ENCODE measurements at places on chromosomes 4 and X.
A peak's percentile ranks its signal among the peaks of the same experiment; 100 is the strongest.

DNA sequence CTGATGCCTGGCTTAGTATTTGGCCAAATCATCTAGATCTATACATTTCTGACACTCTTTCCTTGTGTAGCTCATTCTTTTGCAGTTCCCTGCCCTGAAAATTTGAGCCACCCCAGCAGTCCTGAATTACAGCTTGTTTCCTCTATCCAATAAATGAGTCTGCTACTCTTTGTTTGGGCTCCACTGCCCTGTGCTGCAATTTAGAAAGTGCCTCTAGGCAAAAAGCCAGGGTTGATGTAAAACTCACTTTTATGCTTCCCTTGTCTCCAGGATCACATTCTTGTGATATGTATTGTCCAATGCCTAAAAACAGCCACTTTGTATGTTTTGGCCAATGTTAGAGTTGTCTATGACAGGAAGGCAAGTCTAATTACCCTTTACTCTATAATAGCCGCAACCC lies 101.7 kb upstream of the MAP3K15 start:
- DNase-seq = peak; percentile 52

- no peak for DNase-seq
Measured at GRCh38 chrX:111071542-111072277, 24.3 kb upstream of the PAK3 start.

DNA sequence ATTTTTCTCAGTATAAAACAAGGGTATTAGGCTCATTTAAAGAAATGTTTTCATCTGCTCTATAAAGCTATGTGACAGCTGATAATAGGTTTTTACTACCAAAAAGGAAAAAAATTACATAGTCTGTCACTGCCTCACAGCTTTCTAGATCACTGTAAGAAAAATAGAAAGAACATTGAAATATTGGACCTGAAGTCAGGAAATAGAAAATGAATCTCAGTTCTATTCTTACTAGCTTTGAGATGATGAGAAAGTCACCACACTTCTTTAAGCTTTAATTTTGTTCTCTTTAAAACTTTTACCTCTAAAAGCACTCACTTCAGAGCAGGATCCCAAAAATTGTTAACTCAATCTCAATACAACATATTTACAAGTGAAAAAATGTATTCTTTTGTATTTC lies 45.3 kb upstream of the CAMK2D start:
- no peak for DNase-seq

DNA sequence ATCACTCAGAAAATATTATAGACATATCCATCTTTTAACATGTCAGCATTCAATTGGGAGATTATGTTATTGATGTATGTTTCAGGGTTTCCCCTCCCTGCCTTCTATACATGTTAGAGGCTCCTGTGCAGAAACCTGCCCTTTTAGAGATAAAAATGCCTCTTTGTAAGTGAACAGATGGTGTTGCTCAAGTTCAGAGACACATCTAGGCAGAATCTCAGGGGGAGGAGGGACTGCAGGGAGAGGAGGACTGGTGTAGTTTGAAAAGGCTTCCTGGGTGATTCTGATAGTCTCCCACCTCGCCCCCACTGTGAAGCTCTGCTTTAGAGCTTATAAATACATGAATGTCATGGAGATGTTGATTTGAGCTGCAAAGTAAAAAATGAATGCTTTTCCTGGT lies 12.0 kb upstream of the UNC5C start:
- DNase-seq = no peak

- DNase-seq = no peak
Measured at GRCh38 chr4:52244848-52245247, 193.7 kb downstream of the SPATA18 start.

DNA sequence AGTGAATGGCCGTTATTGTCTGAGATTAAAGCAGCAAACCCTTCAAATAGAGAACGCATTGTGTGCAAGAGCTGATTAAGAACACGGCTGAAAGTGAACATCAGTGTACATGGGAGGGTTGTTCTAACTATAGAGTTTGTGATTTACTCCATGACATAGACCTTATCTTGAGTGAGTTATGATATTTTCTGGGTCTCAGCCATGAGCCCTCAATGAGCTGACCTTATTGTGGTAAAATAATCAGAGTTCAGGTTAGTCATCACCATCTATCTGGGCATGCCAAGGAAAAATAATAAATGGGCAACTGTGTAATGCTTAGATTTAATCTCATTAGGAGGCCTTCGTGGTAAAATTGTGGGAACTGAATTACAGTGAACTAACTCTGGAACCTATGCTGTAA lies 33.2 kb upstream of the CLDN24 start:
- peak; percentile 87 for DNase-seq

- DNase-seq = no peak
Measured at GRCh38 chr4:11603591-11604194, 175.0 kb upstream of the HS3ST1 start.

- DNase-seq = no peak
Measured at GRCh38 chrX:15072880-15073279, 197.0 kb downstream of the ASB9 start.

- DNase-seq = no peak
Measured at GRCh38 chr4:123869286-123870215, 473.0 kb downstream of the SPRY1 start.

DNA sequence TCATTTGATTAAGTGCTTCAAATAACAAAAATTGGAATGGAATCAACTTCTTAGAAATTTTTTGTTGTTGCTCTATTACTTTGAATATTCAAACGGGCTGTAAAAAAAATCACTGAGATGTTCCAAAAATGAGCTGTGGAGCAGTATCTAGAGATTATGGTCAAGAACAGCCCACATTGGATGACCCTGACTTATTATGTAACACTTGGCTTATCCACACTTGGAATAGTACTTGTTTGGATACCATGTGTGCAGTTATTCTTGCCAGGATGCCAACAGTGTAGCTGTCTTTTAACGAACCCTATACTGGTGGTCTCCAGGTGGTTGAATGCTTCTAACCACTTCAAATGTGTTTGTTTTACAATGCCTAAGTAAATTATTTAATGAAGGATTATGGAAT lies 64.9 kb upstream of the CAMK2D start:
- DNase-seq = no peak

- no peak for DNase-seq
Measured at GRCh38 chrX:150199803-150200202, 163.3 kb upstream of the MAMLD1 start.

DNA sequence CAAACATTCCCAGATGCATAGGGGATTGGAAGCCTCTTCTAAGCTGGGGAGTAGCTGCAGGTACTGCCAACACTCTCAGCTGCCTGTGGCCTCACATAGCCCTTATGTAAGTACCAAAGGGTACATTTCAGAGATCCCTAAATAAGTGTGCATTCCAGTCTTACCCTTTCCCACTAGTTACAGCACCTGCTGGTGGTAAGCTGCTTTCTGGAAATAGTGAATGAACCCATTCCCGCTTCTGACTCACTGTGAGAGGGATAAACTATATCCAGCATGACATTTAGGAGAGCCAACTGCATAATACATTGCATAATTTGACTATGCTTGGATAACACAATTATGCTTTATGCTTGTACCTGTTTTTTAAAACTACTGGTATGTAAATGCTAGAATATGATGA lies 149.0 kb downstream of the FAM13A start:
- peak; percentile 4 for DNase-seq

DNA sequence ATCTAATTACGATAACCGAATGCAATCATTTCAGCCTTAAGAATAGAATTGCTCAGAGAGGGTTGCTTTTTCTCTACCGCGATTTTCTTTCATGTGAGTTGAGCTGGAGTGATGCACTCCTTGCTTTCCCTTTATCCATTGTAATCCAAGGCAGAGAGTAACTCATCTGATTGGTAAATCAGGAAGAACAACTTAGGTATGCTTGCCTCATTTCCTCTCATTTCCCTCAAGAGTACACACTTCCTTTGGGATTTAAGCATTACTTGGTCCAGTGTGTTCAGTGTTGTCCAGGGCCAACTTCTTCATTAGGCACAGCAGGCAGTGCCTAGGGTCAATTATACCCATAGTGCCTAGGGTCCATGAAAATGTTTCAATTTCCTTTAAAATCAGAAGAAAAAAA lies 15.7 kb upstream of the N4BP2 start:
- DNase-seq = no peak

DNA sequence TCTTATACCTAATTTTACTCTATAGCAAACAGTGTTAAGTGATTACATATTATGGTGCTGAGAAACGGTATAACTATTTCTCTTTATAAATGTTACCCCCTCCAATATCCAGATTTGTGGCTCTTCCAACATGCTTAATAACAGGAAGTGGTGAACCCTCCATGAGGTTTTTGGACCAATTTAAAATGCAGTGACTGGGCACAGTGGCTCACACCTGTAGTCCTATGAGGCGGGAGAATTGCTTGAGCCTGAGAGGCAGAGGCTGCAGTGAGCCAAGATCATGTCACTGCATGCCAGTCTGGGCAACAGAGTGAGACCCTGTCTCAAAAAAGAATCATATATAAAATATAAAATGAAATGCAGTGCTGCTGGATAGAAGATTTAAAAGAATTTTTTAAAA lies 137.3 kb downstream of the MGST2 start:
- no peak for DNase-seq
